ENCODE measurements at places on chromosomes 7 and 10.

- DNase-seq: peak; percentile 76
These were observed at the start of gene KIFBP for GRCh38 chr10:68988530-68989316. TSS of gene KIFBP (plus strand) at chr10:68988803. CDS start at chr10:68988833, 30 bp downstream.

GRCh38 chr10:129792864-129793263 is 171.2 kb downstream of the EBF3 start:
- no peak for DNase-seq

GRCh38 chr10:61398366-61399129 is 54.6 kb downstream of the TMEM26 start:
- DNase-seq: no peak

- no peak for DNase-seq
These were observed 2.9 kb upstream of the LCOR start for GRCh38 chr10:96829029-96829773.

DNA sequence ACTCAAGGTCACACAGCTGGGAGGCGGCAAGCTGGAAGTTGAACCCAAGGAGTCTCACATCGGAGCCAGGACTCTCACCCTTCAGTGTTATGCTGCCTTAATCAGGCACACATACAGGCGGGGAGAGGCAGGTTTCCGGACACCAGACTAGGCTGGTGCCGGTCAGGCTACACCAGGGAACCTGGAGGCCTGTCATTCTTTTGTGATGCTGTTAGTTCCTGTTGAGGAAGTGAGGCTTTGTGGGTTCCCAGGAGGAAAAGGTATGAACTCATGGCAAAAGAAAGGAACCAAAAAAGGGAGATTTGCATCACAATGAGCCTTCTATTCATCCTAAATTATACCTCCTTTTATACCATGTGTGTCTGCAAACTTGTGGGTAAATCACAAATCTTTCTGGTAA is 103.8 kb downstream of the TCF7L2 start:
- no peak for DNase-seq

GRCh38 chr10:13425397-13425796 is 77.3 kb upstream of the SEPHS1 start:
- DNase-seq: no peak

- no peak for DNase-seq
These were observed 32.6 kb downstream of the PIP4K2A start for GRCh38 chr10:22681783-22682183.

DNA sequence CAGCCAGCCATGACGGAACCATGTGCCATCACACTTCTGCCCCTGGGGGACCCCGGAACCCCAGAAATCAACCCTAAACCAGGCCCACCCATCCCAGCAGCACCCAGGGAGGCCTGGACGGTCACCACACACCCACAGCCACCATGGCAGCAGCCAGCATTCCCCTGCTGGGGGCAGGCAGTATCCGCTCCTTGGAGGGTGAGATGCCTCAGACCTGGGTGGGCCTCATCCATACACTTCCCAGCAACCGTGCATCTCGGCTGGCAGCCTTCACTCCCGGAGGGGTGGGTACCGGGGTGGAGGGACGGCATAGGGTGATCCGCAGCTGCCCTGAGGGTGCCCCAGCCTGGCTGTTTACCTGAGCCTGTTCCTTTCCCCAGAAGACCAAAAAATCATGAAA is 69.1 kb upstream of the FAM20C start:
- DNase-seq: no peak

DNA sequence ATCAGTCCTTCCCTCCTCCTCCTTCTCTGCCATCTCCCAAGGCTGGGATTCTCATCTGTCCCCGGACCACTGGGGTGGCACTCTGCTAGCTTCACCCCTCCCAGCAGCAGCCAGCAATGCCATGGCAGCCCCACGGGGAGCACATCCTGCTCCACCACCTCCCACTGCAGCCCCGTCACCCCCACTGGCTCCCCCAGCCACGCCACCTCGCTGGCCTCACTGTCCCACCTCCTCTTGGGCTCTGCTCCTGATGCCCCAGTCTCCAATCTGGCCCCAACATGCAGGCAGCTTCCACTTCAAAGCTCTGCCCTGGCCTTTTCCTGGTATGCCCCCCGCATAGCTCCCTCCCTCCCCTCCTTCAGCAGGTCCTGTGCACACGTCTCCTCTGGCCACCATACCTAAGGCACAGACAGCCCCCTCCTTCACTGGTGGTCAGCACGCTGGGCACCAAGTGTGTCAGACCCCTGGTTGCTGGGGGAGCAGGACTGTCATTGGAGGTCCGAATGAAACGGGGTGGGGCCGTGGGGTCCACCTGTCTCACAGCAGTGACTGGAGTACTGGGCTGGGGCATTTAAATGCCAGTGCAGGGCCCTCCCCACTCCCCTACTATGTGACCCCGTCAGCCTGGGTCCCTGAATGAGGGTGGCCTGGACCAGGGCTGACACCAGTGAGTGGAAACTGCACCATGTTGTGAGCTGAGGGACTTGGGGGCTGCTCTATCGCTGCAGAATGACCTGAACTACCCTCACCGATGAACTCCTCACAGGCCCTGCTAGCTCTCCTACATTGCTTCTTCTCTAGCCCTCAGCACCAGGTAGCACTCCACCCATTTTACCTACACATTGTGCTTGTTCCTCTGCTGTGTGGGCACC is 38.7 kb downstream of the RASGEF1A start:
- peak; percentile 1 for DNase-seq

DNA sequence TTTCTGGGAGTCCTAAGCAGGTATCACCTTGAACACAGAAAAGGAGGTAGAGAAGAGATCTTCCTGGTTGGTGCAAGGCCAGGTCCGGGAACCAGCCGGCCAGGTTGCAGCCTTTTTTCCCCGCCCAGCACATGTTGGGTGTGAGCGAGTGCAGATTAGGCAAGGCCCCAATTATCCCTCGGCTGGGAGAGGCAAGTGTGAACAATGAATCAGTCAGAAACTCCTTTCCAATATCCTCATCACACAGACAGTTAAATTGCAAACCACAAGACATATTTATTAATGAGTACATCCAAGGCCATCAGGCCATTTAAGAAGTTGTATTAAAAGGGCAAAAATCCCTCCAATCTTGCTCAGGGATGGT is 115.0 kb upstream of the AFAP1L2 start:
- DNase-seq: no peak

DNA sequence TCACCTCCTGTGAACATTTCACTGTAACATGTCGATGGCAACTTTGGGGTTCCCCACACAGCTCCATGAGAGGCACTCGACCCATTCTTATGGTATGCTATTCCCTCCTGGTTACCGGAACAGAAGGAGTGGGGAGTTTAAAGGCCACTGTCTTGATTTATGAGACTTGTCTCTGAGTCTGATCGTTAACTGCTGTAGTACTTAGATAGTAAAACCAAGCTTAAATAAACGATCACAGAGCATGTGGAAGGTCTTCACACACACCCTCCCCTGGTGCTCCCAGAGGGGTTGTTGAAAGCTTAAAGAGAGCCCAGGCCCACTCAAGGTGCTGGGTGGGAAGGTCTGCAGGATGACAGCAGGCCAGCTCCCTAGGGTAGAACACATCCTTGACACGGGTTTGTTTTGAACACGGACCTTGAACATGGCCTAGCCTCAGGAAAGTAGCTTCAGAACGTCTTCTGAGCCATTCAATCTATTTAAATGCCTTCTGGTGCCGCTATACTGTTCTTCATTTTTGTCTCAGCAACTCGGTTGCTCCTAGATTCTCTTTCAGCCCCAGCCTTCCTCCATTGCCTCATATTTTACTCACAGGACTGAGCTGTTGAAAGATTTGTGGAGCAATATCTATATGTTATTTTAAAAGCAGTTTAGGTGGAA is 335.3 kb downstream of the FGFR2 start:
- no peak for DNase-seq

DNA sequence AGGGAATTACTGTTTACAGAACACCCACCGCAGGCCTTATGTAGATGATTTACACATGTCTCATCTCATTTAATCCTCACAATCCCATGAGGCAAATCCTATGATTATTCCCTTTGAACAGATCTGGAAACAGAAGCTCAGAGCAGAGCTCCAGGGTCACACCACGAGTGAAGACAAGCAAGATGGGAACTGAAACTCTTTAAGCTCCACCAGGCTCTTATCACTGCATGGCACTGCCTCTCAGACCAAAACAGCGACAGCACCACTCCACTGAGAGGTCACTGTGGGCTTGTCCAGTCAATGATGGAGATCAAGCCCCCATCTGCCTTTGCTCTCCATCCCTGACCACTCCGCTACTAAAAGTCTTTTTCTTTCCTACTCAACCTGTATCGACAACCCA is 5.9 kb downstream of the GRID1 start:
- DNase-seq: no peak

- DNase-seq: no peak
These were observed 50.6 kb upstream of the RET start for GRCh38 chr10:43026039-43026973.

DNA sequence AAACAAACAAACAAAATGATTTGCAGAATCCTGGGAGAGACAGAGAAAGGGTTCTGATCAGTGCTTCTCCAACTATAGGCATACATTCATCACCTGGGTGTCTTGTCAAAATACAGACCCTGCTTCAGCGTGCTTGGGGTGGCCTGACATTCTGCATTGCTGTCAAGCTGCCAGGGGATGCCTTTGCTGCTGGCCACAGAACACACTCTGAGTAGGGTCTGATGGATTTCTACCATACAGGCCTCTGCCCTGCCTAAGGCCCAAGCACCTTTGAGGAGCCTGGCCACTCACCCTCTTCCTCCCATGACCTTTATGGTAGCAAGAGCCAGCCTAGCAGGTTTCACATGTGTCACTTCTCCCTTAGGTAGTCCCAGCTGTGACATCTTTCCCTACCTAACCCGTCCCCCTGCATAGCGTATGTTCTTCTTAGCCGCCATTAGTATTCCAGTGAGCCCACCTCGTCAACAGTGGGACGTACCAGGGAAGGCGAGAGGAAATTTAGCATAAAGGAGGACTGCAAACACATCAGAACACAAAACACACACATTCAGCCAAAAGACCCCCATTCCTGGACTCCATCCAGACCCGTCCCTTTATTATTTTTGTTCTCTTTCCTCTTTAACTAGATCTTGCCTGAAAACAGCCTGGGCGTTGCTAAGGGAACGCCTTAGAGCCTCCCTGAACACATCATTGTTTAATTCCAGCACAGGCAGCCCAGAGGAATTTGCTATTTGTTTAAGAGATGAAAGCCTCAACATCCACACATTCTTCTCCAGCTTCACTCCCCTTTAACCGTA is 43.9 kb upstream of the PODXL start:
- DNase-seq: no peak

DNA sequence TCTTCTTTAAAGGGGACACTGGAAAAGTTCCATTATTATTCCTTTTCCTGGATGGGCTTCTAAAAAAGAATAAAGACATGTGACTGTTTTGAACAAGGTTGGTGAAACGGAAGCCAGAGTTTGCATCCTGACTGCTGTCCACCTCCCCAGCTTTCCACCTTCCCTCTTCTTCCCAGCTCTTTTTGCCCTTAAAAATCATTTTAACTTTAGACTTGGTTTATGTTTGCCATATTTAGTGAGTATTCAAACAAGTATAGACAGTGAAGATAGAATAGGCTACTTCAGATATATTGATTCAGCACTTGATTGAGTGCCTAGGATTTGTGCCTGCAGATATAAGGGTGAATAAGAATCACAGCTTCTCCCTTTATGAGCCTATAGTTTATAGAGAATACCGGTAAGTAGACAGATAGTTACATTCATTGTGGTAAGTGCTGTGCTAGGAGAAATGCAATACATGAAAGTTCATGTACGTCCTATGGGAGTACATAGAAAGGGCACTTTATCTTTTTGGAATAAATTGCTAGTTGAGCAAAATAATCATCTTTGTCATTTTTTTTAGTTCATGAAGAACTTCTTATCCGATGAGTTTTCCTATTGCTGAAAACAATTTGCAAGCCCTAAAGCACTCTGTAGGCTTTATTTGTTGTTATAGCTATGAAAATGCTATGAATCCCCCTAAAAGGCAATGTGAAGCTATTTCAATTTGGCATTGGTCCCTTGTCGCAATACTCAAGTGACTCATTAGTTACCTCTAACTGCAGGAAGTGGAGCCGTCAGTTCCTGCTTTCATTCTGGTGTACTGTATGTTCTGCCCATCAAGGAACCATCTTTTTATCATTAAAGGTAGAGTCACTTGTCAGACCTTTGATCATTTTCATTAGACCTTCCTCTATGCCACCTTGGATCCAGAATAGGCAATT is 57.2 kb upstream of the STRIP2 start:
- DNase-seq: no peak

DNA sequence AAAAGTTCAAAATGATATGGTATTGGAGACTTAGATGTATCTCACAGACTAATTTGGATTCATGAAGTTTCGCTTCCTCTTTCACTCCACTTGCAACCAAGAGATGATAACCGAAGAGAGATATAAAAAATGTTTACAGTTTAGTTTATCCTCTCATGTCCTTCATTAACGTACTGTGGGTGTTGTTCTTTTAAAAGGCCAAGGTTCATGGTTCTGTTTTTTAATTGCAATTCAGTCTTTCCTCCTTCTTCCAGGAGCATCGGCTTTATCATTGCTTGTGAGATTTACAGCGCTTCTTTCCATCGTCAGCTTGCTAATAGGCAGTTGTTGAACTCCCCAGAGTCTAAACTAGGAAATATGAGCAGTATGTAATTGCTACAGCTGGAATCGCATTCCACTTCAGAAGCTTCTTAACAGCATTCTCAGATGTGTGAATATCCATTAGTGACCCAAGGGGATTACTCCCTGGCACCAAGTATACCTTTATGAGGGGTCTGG is 75.9 kb upstream of the HGF start:
- DNase-seq: no peak

- no peak for DNase-seq
These were observed 43.7 kb upstream of the TSPAN33 start for GRCh38 chr7:129100827-129101166.

DNA sequence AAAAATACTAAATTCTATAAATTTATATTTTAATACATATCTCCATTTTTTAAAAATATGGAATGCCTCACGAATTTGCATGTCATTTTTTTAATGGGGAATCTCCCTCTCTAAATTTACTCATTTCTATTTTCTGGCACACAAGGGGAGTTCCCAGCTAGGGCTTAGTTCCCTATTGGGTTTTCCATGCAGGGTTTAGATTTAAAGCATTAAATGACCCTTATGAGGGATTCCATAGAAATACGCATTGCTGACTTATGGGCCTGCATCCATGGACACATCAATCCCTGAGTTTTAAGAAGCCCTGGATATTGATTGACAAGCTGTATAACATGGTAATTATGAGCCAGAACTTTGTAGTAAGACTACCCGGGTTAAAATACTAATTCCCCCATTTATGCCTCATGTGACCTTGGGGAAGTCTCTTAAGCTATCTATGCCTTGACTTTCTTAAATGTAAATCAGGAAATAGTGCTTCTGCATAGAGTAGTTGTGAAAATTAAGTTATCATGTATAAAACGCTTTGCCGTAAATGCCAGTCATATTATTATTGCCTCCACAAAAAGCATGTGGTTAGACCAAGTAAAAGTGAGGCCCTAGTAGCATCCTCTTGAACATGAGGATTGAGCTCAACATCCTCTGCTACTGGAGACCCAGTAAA is 78.8 kb upstream of the ANKRD1 start:
- no peak for DNase-seq

GRCh38 chr7:30430777-30431176 is 47.8 kb downstream of the NOD1 start:
- DNase-seq: no peak

DNA sequence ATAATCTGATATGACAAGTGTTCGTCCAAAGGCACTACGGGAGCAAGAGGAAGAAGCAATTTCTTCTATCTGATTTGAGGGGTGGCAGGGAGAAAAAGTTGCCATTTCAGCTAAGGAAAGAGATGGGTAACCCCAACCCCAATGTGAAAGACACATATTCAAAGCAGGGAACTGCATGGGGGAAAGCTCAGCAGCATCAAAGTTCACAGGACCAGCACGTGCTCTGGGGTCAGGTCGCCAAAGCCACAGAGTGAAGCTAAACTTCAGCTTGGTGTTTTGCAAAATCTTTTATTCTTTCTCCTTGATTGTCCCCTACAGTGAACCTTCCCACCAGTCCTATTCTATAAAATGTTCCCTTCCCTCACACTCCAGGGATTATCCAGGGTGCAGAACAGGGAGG is 112.8 kb upstream of the PPP2R2D start:
- no peak for DNase-seq
